Mammary epithelial cell (primary cell): ENCODE measurements at places on chromosomes 1 and 21. TPM values are rescaled to one million over a fixed set of nuclear protein-coding genes. Genes with fewer than 3 reads are reported as not detected.

The TRIM67 gene
- not detected for total RNA-seq

The OVAAL gene
- not detected in 2 replicates for total RNA-seq

The C1orf74 gene
- total RNA-seq = 17.7 and 50.1 TPM in 2 replicates

The PCAT6 gene
- 4.1 and 5.6 TPM in 2 replicates for total RNA-seq

The MPZL1 gene
- 134 and 148 TPM in 2 replicates for total RNA-seq

The FCN3 gene
- total RNA-seq = not detected

The BGLAP gene
- not detected for total RNA-seq

- peak; percentile 43 for DNase-seq
Measured at GRCh38 chr1:109924316-109924715, 13.7 kb downstream of the CSF1 start.

DNA sequence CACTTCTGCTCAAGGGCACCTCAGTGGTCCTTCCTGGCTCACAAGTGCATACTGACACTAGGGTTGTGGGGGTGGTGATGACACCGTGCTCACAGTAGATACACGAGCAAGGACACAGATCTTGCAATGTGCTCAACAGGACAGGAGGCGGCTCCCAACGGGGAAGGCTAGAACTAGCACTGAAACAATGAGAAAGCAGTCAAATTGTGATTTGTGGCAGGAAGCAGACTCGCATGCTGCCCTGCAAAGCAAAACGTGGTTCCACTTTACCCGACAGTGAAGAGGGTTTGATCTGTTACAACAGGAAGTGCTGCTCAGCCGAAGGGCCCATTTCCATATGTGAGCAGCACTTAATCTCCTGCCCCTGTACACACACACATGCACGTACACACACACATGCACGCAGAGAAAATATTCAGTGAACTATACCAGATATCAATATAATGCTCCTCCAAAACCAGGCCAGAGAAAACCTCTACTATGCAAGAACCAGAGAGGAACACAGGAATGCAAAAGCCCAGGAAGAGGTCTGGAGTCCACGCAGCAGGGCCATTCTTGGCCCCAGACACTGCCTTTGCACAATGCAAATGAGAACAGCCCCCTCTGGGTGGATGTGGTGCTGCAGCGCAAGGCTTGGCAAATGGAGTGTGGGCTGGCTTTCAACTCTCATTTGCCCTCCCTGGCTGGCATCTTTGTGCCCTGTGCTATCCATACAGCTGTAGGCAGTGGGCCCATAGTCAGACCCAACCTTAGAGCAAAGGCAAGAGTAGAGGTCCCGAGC, 47.1 kb downstream of the KANK4 start:
- DNase-seq = no peak

GRCh38 chr1:95699149-95699953, 465.3 kb downstream of the RWDD3 start:
- no peak for DNase-seq

DNA sequence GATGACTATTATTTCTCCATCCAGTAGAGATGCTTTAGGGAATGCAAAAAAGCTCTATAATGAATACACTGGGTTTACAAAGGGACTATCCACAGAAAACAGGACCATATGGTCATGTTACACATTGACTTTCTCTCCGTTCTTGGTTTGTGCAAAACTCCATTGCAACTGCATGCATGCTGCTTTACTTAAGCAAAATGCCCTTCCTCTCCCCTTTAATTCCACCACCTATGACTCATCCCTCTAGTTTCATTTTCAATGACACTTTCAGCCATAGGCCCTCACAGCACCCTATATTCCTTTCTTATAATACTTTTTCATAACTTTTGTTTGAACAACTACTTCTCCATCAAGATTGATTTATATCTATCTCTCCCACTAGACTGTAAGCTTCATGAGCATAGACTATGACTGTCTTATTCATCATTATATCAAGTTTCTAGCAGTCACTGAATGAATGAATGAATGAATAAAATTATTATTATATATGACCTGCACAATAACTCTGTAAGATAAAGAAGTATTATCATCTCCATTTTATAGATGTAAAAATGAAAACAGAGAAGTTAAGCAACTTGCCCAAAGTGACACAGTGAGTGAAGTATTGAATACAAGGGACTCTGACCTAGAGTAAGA, 248.9 kb downstream of the PLPP3 start:
- peak; percentile 16 for DNase-seq

GRCh38 chr1:6783936-6784559, 1.2 kb upstream of the CAMTA1 start:
- DNase-seq = no peak

DNA sequence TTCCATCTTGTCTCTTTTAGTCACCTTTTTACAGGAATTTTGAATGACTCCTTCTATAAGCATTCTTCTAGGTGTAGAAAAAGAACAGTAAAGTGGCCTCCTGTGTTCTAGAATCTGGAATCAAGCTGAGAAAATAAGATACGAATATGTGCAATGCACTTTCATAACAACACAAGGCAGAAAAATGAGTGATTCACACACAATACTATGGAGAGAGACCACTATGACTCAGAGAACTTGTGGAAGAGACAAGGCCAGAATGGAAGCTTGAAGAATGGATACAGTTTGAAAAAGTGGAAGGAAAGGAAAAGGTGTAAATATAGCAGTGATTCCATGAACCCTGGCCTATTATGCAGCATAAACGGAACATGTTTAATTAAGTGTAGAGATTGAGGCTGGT, 57.1 kb upstream of the SAMSN1 start:
- DNase-seq = peak; percentile 76

DNA sequence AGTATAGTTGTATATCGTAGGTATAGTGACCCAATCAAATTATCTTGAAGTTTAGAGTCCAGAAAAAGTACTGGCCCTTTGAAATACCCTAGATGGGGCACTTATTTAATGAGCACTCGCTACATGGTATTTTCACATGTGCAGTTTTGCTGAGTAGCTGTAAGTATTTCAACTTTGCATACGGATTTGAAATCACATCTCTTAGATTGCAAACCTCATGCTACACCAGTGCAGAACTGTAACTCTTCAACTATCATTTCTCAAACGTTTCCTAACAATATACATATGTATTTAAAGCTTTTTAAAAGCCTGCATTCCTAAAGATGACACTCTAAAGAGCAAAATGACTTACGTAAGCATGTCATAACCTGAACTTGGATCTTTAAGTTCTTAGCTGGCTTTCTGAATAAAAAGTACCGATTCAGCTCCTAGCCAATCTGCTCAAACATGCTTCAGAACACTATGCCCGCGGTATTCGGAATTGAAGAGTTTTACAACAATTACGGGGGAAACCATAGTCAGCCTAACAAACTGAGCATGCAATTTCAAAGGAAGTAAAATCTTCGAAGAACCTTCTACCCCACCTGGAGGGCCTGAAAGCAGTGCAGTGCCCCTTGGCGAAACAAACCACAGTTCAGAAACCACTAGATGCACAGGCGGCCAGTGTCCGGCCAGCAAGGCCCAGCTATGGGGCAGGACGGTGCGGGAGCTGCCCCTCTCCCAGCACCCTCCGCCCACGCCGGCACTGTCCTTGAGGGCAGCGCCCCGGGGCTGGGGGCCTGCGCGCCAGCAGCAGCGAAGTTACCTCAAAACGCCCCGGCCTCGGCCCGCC, 863 bp downstream of the FH start:
- peak; percentile 38 for DNase-seq

DNA sequence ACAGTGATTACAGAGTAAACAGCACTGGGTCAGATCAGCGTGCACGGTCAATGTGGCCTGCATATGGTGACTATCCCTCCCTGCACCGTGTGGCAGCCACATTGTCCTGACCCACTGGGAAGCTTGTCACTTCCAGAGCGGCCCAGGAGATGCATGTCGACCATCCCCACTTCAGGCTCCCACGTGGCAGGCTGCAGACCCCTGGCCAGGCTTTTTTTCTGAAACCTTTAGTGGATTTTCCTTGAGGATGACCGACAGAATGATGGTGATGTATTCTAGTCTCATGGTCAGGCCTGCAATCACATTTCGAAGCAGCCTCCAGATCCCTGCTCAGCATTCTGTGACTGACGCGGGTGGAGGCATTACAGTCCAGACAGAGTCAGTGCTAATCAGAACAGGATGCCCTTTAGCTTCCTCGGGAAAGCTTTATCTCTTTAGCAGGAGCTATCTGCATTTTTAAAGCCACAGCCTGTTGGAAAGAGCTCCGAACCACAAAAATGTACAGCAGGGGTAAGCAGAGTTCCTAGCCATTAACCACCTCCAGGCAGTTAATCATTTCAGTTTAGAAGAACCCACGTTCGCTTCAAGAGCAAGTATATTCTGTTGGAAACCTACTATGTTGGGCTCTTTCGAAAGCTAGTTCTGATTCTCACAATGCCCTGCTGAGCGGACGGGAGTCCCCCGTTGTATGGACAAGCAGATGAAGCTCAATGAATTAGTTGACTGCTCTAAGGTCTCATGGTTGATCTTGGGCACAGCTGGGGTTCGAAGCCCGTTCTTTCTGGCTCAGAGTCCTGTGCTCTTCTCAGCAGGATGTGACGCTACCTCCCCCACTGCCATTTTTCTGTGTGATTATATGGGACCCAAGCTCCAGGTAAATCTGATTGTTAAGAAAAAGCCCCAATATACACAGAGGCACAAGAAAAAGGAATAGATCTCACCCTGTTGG, 56.5 kb downstream of the IRF2BP2 start:
- DNase-seq = no peak

DNA sequence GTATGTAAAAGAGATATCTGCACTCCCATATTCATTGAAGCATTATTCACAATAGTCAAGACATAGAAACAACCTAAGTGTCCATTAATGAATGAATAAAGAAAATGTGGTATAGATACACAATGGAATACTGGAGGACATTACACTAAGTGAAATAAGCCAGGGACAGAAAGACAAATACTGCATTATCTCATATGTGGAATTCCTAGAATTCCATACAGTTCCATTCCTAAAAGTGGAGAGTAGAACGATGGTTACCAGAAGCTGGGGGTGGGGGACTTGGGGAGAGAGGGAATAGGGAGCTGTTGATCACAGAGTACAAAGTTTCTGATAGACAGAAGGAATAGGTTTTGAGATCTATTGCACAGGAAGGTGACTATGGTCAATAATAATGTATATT, 7.4 kb downstream of the TMED5 start:
- DNase-seq = no peak
